CD4-positive, alpha-beta T cell treated with Interleukin-21 for 1 hour (primary cell): ENCODE measurements at places on chromosomes 1 and 21.

GRCh38 chr1:209648931-209649776 is 3.1 kb downstream of the LAMB3 start:
- no peak for DNase-seq

GRCh38 chr1:197967066-197967465 is 49.9 kb downstream of the LHX9 start:
- DNase-seq: no peak

- no peak for DNase-seq
These were observed 38.6 kb downstream of the BRINP2 start for GRCh38 chr1:177209357-177209756.

GRCh38 chr1:203534012-203534411 is 40.1 kb downstream of the OPTC start:
- no peak for DNase-seq
